ENCODE measurements at places on chromosomes 3 and 15.

DNA sequence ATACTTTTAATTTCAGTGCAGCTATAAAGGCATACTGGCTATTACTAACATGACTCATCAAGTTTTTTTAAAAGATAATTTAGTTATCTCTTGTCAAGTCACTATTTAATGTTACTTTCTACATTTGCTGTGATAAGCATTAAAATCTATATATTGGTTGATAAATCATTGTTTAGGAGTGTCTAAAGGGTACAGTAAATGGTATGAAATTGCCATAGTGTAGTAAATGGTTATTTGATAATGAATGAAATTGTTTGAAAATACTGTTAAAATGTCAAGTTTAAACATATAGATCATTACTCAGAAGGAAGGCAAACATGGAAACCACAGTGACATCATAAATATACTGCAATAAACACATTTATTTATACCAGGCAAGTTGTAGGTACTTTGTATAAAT is 13.2 kb upstream of the BNIP2 start:
- DNase-seq = no peak

DNA sequence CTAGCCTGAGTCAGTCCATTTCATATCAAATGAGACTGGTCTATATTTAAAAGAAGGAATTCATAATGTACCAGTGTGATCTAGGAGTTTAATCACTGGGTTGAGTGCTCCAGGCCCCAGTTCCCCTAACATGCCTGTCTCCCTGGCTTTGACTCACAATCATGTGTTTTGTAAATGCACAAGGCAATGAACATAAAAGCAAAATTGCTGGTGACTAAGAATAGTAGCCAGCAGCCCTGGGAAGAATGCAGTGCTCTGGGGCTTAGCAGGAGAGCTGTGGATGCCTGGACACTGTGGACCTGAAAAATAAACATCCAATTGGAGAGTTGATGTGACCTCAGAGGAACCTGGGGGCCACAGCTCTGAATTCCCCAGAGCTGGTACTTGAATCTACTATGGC is 50.3 kb downstream of the SYNPR start:
- DNase-seq = no peak

- no peak for DNase-seq
Observed at GRCh38 chr15:101188637-101189408, 63.0 kb downstream of the CHSY1 start.

DNA sequence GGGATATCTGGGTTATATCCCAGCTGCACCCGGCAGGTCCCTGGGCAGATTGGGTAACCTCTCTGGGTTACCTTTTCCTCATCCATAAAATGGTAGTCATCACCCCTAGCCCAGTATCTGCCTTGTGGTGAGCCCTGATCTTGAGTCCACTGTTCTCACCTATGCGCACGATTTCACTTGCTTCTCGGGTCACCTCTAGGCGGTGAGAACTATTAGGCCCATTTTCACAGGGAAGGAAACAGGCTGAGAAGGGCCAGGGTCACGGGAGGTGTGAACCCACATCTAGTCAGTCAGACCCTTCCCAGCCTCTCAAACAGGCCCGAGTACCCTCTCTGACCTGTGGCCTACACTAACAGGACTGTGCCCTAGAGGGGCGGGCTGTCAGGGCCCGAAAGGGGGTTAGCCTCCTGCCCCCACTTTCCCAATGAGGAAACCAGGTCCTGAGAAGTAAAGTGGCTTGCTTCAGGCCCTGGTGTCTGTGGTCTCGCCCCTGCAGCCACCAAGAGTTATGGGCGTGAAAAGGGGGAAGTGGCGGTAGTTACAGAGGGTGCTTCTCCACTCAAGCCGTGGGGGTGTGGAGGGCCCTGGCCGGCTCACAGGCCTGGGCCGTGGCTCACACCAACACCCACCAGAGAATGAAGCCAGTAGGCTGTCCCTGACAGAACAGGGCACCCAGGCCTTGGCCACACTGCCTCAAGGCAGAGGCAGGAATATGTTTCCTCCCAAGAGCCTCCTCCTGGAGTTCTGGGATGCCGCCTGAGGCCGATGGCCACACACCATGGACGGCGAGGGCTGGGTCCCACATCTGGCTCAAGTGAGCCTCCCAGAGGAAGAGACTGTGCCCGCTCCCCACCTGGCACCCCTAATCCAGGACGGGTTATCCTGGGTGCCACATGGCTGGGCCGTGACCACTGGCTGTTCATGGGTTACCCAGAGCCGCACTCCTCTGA is 19.5 kb downstream of the PSTPIP1 start:
- DNase-seq = peak; percentile 13

GRCh38 chr15:38672273-38672672 is 107.7 kb upstream of the RASGRP1 start:
- no peak for DNase-seq

DNA sequence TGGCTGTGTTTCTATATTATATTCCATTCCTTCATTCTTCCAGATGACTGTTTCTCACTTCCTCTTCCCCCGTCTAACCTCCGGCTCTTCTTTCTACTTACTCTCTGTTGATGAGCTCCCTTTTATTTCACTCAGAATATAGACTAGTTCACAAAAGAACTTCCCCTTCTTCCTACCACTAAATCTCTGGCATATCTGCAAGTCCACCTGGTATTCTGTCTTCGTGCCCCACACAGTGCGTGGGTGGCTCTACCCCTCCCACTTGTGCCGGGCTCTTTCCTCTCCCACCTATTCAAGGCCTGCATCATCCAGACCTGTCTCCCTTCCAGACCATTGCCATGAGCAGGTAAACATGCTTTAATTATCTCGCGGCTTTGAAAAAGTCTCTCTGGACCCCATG is 73.0 kb downstream of the SCN10A start:
- no peak for DNase-seq

DNA sequence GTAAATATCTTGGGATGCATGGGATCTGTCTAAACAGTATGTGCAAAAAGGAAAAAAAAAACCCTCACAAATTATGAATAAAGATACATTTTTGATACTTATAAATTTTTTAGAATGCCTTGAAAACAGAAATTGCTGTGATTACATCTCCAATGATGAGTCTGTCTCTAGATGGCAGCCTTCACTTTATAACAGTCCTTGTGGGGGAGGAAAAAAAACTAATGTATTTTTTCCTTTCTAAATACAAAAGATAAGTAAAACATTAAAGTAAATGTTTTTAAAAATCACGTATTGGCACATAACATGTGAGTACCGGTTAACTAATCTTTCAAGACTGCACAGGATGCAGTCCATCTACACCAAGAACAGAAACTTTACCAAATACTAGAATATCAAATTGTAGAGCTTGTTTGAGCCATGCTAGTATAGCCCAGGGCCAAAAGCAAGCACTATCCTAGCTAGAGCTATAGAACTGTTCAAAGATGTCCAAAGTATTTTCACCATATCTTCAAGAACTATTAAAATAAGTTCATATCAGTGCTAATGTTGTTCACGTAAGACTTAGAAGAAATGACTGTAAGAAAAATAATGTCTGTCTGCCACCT is 206.4 kb downstream of the STAG1 start:
- DNase-seq = peak; percentile 64

DNA sequence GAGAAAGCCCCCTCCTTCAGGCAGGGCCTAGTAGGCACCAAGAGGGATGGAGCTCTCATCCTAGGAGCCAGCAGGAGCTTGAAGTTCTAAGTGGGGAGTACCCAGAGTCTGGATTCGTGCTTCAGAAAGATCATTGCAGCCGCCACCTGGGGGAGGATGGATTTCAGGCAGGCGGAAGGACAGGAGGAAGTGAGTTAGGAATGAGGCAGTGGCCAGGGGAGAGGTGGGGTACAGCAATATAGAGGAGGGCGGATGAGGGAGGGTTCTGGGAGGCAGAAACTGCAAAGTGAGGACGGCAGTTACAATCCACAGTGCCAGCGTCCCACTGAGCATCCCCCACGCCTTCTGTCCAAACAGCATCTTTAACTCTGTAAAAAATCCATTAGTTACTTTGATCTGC is 65.2 kb upstream of the LINGO1 start:
- no peak for DNase-seq

DNA sequence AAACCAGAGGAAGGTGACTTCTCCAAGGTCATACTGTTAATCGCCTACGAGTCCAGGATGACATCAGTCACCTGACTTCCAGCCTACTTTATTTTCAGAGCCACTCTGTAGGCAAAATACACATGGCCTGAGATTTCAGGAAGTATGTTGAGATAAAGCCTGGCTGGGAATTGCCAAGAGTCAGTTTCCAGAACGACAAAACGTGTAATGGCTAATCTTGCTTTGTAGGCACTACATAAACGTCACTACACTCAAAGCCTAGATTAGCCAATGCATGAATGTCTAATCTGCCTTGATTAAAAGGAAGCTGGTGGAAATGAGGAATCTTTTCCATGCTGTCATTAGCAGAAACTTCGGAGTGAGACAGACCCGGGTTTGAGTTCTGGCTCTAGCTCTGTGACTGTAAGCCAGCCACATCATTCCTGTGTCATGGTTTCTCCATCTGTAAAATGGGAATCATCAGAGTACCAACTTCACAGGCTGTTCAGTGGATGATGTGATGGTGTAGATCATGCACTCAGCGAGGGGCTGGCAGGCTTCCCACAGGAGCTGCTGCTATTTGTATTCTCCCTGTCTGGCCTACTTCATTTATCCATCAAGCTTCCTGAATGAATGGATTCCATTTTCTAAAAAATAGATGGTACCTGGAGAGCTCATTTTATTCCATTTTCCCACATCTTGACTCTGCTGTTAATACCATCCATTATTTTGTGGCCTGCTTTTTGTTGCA is 241.9 kb downstream of the XXYLT1 start:
- no peak for DNase-seq

GRCh38 chr3:191499307-191500080 is 38.5 kb downstream of the PYDC2 start:
- peak; percentile 11 for DNase-seq

- DNase-seq = no peak
Observed at GRCh38 chr3:77530870-77531269, 491.0 kb downstream of the ROBO2 start.

DNA sequence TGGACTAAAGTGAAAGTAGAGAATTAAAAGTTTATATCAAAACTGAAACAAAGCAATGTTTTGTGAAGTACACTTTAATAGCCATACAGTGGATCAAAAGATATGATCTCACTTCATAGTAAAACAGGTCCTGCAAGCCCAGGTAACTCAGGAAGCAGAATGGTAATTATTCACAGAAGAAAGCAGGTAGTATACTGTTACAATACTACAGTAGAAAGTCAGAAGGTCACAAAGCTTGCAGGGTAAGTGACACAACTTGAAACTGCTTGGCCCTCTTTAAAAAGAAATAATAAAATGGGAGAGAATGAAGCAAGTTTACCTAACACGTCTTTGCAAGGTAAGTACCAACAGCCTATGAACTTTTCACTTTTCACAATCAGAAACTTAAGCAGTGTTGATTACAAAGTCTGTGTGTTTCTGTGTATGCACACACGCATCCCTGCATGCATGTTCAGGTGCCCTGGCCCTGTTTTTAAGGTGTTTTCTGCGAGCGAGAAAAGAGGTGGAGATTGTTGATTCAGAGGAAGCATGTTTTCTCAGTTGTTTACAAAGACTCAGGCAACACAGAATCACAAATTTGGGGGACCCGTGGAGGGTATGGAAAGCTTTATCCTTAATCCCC is at the start of gene NAALADL2:
NAALADL2 (plus strand) TSS at position 221 of the 622 bp plus-strand sequence.
- no peak for DNase-seq

- no peak for DNase-seq
Observed at GRCh38 chr15:41798607-41799487, 24.6 kb downstream of the MAPKBP1 start.

- no peak for DNase-seq
Observed at GRCh38 chr3:122167630-122168029, 15.8 kb upstream of the CASR start.

- DNase-seq = no peak
Observed at GRCh38 chr3:27615555-27615954, 106.6 kb downstream of the EOMES start.

DNA sequence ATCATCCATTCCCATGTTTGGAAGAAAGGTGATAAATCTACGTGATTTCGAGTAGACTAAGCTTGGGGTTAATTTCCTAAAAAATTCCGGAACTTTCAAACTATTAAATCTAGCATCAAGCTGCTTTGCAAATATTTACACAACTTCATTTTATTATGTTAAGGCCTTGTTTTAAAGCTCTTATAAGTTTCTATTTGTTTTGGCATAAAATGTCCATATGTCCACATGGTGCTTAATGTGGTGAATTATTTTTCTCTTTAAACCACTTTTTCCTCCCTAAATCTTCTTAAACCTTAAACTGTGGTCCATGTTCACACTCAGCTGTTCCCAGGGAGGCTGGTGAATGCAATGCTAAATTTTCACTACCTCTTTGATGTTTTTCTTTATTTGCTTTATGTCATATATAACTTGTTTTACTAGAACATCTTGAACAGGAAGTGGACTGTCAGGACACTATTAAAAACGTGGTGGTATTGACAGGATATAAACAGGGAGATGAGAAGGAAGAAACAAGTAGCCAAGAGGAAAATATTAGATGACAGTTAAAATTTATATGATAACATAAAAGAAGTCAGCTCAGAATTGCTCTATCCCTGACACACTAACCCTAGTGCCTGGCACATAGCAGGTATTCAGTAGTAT is 72.5 kb upstream of the AGTR1 start:
- no peak for DNase-seq

GRCh38 chr3:99500485-99500884 is 137.9 kb upstream of the COL8A1 start:
- no peak for DNase-seq

DNA sequence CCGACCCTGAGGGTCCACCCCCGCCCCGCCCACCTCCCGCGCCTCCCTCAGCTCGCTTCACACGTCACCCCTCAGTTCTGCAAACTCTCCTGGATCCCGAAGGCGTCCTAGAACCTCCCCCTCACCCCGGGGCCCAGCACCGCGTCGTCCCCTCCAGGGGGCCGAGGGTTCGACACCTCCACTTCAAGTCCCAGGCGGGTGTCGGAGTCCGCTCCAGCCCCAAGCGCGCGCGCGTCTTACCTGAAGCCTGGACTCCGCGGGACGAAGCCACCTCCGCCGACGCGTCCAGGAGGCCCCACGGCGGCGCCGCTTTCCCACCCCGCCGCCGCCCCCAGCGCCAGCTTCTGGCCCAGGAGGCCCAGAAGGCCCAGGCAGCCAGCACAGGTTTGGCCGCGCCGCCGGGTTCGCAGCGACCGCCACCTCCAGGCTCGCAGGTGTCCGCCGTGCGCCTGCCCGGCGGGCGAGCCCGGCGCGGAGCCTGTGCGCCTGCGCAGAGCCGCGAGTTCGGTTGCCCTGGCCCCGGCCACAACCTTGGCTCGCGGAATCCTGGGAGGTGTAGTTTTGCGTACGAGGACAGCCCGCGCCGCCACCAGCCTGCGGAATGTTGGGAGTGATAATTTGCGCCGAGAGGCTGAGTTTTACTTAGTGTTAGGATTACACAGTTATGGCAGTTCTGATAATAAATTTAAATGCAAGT is at the start of gene POMGNT2:
POMGNT2 (minus strand) TSS at position 484 of the 697 bp plus-strand sequence. CDS start 24,648 bp downstream, outside the sequence.
- DNase-seq = peak; percentile 87

GRCh38 chr3:123129532-123129931 is 62.7 kb downstream of the PDIA5 start:
- DNase-seq = no peak
